Left renal cortex interstitium (tissue), 4 donors: ENCODE measurements at places on chromosomes 5 and 9. TPM values are rescaled to one million over a fixed set of nuclear protein-coding genes. Genes with fewer than 3 reads are reported as not detected.

GRCh38 chr9:121826711-121827110, 175.3 kb downstream of the DAB2IP start:
- DNase-seq: no peak

DNA sequence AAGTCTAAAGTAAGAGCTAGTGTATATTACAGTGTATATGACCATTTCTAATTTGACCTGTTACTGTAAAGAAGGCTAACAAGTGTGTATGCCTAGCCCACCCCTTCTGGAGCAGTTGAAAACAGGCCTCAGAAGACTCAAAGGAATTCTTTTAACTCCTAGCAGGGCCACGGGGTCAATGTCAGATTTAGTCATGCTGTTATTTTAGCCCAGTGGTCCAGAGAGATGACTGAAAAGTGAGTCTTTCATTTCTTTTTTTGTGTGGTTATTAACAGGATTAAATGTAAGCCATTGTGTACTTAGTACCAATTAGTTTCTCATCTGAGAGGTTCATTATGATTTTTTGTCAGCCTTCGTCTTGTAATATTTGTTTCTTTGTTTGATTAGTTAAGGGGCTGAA, 24.4 kb downstream of the ZCCHC7 start:
- DNase-seq: no peak

- no peak for DNase-seq
Observed at GRCh38 chr9:122251351-122251750, 13.3 kb downstream of the RBM18 start.

SPATA31E1 gene
- not detected for polyA plus RNA-seq

- DNase-seq: no peak
Observed at GRCh38 chr5:7848296-7848695, 2.6 kb downstream of the CFAP90 start.

IGFBPL1 gene
- polyA plus RNA-seq: 1.5 TPM

GRCh38 chr5:161535762-161536161, 10.8 kb downstream of the GABRB2 start:
- no peak for DNase-seq

ACSL6 gene
- 2.6 TPM for polyA plus RNA-seq

DNA sequence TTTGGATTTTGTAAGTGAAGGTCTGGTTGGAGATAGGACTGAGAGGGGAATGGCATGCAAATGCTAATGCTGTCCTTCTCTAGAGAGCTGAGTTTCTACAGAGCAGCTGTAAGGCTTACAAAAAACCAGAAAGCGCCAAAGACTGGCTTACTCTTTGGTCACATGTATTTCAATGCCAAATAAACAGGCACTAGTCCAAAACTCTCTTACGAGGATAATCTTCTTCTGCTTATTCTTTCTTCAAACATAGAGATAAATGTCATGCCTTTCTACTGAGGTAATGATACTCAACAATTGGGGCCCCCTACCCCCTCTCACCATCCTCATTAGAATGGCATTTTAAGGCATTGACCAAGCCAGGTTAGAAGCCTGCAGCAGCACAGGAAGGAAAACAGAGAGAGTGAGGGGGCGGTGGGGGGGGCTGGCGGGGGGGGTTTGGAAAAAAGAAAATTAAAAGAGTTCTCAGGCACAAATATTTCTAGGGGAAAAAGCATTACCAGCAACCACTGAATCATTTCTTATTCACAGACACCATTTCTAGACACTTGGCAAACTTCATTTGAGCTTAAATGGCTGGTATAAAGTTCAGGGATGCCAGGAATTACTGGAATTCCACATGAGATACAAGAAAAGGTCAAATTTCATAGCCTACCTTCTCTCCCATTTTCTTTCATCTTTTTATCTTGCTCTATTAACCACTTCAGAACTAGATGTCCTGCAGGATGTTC, 34.0 kb downstream of the PUM3 start:
- DNase-seq: no peak

GRCh38 chr5:53569453-53569852, 9.0 kb downstream of the NDUFS4 start:
- DNase-seq: no peak

DNA sequence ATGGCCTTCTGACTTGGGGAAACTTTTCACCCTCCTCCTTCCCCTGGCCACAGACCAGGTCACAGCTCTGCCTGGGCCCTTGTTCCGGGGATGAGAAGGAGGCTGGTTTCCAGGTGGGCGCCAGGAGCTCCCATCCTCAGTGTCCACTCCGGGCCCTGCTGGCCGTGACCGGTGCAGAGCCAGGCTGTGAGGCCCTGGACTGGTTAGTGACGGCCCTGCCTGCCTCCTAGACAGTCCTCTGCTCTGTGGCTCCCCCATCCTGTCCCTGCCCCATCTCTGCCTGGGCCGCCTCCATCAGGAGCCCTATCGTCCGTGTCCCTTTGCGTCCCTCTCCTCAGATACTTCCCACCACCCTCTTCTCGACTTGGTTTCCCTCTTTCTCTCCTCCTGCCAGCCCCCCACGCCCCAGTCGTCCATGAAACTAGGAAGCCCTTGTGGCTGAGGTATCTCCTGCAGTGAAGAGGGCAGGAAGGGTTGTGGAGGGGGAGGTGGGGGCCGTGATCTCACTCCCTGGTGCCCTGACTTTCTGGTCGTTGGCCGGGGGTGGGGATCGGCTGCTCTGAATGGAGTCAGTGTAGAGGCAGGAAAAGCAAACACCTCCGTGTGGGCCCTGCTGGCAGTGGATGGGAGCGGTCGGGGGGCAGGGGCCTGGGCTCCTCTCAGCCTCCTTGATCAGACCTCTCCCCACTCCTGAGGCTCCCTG, 15.4 kb upstream of the CERCAM start:
- DNase-seq: no peak

DNA sequence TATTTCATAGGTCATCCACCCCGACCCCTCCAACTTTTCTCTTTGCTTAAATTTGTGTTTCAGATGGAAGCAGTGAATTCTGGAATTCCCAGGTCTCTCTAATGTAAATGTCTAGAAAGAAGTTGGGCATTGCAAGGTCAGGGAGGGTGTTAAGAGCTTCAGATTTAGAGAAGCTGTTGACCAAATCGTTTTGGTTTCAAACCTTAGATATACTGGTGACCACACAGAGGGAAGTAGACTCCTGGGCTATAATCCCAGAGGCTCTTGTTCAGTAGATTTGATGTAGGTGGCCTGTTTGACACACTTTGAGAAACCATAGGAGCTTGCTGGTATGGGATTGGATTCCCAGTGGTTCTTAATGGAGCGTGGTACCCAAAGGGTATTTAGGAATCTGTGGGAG, 137.3 kb upstream of the KLF9 start:
- DNase-seq: no peak
